ENCODE measurements at places on chromosomes 3 and 15.

GRCh38 chr3:13414040-13414729, 5.9 kb downstream of the NUP210 start:
- DNase-seq: no peak

DNA sequence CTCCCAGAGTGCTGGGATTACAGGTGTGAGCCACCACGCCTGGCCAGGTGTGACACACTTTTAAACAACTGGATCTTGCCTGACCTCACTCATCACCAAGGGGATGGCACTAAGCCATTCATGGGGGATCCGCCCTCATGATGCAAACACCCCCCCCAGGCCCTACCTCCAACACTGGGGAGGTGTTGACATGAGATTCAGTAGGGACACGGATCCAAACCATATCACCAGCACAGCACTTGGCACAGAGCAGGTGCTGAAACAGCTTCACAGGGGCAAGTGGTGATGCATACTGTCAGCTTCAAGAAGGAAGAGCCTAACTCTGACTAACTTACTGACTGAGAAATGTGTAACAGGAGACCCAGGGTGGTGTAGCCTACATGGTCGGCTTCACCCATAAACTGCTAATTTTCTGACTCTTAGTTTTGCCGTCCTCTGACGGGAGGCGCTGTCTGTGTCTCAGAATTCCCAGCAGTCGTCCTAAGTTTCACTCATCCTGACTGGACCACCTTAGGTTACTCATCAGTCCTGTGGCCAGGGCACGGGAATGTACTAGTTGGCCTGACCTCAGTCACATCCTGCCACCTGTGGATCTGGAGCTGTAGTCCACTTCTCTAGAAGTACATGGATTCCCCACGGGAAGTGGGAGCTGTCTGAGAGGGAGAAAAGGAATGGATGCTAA, 81.9 kb upstream of the PLXNA1 start:
- DNase-seq: no peak

GRCh38 chr3:4808637-4809036, 170.6 kb upstream of the BHLHE40 start:
- no peak for DNase-seq

- no peak for DNase-seq
Measured at GRCh38 chr15:23403550-23403949, 43.5 kb downstream of the GOLGA6L2 start.

- peak; percentile 70 for DNase-seq
Measured at GRCh38 chr15:42107473-42107872, 13.1 kb upstream of the PLA2G4D start.

DNA sequence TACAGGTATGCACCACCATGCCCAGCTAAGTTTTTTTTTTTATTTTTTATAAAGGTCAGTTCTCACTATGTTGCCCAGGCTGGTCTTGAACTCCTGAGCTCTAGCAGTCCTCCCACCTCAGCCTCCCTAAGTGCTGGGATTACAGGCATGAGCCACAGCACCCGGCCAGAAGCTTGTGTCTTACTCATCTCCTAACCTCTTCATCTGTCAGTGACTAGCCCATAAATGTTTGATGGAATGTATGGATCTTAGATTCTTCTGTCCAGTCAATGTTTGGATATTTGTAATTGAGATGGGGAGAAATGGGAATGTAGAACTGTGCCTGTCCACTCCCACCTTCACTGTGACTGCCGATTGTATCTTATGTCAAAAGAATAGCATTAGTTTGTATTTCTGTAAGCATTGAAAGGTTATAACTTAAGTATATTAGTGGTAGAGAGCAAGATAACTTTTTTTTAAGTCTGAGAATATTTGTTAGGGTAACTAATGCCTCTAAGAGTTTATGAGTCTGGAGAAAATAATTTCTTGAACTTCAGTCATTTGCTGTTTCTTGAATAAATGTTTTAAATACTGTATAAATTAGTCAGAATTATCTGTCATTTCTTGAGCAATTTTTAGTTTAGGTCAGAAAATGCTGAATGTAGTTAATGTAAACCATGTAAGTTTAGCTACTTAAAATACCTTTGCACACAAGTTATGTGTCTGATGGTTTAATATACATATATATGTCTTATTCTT, 215.3 kb upstream of the CGNL1 start:
- DNase-seq: no peak

Data from NCI-H774 (cell line).